ENCODE measurements at places on chromosomes 5 and 9.

- peak; percentile 68 for DNase-seq
These were observed 64.3 kb downstream of the CPLANE1 start for GRCh38 chr5:37184748-37185364.

DNA sequence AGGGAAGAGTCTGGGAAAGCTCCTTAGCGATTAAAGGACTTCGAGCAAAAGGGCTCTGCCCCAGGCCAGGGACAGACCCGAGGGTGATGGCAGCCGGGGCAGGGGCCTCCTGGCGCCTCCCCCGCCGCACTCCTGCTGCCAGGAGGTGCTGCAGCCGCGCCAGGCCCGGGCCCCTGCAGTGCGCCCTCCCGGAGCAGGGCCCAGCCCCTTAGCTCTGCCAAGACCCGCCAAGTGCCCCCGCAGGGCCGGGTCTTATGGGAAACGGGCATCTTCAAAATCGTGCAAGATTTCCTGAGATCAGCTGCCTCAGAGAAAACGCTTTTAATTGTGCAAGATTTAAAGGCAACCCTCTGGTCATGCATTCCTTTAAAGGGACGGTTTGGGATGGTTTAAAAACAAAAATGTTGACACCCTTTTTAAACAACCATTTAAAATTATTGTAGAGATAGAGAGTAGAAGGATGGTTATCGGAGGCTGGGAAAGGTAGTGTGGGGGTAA is 52.4 kb downstream of the CDC14B start:
- peak; percentile 9 for DNase-seq

GRCh38 chr9:103721056-103721455 is 373.1 kb upstream of the SMC2 start:
- DNase-seq = no peak

GRCh38 chr5:40652441-40653220 is 27.1 kb upstream of the PTGER4 start:
- no peak for DNase-seq

DNA sequence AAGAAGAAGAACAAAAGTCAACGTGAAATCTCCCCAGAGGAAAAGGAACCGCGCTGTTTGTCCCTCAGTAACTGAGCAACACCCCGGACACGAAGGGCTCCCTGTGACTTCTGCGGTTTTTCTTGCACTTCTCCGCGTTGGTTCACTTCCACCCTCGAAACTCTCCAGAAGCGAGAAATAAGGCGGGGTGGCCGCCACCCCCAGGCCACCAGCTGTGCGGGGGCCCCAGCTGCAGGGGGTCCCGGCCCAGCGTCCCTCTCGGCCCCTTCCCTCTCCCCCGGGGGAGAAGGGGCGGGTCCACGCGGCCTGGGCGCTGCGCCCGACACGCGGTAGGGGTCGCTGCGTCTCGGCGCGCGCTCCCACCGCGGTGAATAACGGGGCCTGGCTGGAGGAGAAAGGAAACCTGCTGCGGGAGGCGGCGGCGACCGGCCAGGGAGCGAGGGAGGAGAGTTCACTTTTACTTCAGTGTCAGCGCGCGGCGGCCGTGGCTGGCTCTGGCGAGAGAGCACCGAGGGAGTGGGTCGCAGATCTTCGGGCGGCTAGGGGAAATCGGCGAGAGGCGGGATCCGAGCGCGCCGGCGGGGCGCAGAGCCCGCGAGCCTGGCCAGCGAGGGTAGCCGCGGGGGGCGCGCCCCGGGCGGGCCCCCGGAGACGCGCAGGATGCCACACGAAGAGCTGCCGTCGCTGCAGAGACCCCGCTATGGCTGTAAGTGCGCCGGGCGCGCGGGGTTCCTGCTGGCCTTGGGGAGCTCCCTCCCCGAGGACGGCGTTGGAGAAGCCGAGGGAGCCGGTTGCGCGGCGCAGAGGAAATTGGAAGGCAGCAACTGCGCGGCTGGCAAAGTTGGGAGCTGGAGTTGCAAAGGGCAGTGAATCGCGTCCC is at the start of gene IQGAP2:
Gene IQGAP2, plus strand, starts transcription at position 400 of the 880 bp plus-strand sequence. Its CDS starts 261 bp downstream, at position 661.
- DNase-seq = peak; percentile 91

All from OCI-LY7 (cell line).